ENCODE measurements at places on chromosomes 3 and 15.

GRCh38 chr3:123609063-123609462, 24.2 kb upstream of the HACD2 start:
- no peak for DNase-seq

DNA sequence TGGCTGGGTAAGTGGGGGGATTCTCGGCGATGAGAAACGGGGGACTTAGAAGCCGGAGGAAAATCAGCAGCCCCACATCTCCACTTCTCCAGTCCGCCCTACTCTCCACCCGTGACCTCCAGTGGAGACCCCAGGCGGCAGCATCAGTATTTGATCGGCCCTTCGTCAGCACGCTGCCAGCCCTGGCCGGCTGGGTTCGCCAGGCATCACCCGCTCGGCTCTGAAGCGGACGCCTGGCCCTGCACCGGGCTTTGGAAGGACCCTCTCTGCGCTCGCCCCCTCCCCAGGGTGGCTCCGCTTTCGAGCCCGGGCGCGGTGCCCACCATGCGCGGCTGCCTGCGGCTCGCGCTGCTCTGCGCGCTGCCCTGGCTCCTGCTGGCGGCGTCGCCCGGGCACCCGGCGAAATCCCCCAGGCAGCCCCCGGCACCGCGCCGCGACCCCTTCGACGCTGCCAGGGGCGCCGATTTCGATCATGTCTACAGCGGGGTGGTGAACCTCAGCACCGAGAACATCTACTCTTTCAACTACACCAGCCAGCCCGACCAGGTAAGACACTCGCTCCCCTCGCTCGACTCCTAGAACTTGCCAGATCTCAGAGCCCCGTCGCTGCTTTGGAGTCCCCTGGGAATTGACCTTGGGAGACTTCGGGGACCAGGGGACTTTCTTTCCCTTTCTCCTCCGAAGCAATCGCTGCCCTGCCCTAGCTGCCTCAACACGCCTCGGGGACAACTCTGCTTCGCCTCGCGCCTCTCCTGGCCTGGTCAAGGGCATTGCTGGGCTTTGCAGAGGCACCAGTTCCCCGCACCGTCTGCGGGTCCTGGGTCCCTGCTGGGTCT, 561 bp downstream of the SIDT1 start:
- DNase-seq: peak; percentile 25

- peak; percentile 17 for DNase-seq
Observed at GRCh38 chr3:52934630-52935530, 37.5 kb upstream of the STIMATE start.

DNA sequence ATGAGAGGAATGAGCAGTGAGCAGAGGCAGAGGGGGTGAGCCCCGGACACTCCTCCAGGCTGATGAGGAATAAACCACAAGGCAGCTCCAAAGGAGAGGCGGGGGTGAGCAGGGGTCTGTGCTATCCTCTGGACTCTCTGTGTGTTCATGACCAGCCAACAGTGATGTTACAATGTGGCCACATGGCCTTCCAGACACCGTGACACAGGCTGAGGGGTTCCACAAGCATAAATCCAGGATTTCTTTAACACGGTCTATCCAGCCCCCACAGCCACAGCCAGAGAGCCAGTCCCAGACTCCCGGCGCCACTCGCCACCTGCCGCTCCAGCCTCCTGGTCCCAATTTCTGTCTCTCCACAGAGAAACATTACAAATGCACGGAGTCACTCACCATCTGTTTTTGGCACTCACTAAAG, 24.4 kb downstream of the XXYLT1 start:
- no peak for DNase-seq

GRCh38 chr3:52109611-52110301, 44.5 kb downstream of the POC1A start:
- no peak for DNase-seq

DNA sequence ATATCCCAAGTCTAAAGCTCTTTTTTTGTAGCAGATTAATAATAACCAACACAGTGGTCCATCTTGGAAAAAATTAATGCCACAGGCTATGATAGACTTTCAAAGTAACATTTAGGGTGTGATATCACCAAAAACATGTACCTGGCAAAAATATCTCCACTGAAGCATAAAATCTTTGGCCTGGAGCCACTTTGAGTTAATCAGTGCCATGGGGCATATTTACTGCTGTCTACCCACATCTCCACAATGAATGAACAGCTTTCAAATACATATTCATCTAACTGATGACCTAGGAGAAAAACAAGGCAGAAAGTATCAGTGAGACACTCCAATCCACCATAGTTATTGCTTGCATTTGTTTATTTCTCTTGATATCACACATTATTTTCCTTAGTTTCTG, 296.0 kb upstream of the MDFIC2 start:
- no peak for DNase-seq

DNA sequence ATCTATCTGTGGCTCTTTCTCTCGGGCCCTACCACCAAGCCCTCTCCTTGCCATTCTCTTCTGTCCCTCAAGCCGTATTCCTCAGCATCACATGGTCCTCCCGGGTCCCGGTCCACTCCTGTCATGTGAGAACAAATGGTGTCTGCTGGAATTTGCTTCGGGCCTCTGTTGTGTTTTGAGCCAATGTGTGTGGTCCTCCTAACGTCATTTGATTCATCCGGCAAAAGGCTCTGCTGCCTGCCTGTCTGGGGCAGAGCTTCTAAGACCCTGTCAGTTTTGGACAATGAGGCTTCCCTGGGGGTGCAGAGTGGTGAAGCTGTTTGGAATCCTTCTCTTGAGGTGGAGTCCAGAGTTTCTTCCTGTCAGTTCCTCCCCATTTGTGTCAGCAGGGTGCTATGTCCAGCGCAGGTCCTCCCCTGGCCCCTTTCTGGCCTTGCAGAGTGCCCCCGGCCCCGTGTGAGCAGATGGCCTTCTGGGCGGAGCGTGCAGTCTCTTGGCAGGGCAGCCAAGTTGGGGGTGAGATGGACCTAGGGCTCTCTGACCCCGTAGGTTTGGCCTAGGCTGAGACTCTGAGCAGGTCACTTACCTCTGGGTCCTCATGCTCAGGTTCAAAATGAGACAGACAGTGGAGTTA, 93.6 kb downstream of the APBA2 start:
- DNase-seq: no peak

DNA sequence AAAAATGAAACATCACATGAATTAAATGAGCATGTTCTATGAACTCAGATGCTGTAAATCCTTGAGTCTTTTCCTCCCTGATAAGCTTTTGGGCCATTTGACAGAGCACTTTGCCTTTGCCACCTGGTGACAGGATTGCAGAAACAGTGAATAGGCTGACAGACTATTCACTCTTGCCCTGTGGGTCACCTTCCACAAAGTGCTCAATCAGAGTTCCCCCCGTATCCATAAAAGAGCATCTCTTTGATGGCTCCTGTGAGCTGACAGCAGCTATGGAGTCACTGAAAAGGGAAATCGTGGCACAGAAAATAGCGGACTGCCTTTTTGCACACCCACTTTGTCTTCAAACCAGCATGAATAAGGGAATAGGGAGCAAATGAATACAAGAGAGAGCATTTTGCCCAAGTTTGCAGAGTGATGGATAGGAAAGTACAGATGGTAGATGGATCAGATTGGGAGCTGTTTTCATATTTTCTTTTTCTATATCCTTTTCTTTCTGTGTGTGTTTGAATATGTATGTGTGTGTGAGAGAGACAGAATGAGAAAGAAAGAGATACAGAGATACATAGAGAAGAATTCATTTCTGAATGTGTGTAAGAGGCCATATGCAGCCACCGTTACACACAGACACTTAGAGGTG, 37.8 kb upstream of the GOLM2 start:
- no peak for DNase-seq

GRCh38 chr3:4338751-4339150, 35.6 kb downstream of the SETMAR start:
- no peak for DNase-seq

- no peak for DNase-seq
Observed at GRCh38 chr15:79887054-79887930, 9.5 kb downstream of the MTHFS start.

GRCh38 chr15:77025941-77026411, 31.1 kb downstream of the PSTPIP1 start:
- no peak for DNase-seq

DNA sequence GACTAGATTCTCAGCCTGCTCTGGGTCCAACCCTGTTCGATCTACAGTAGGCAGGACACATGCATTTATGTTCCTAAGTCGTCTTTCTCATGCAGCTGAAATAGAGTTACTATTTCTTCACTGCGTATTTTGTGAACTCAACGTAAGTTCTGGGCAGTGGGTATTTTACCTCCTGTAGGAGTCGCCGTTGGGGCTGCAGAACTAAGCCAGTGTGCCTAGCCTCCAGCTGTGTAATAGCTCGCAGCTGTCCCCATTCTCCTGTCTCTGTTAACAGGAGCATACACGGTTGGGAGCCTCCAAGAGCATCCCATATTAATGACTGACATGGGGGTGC, 58.4 kb upstream of the HRH1 start:
- no peak for DNase-seq

DNA sequence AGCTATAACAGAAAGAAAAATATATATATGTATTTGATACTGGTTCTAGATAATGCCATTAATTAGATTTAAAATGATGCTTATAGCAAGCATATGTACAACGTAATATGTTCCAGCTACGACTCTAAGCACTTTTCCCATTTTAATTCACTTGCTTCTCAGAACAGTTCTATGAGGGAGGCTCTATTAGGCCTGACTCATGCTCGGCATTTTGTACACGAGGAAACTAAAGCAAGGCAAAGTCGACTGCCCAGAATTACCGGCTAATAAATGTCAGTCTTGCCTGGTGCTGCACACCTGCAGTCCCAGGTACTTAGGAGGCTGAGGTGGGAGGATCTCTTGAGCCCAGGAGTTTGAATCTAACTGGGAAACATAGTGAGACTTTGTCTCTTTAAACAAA, 106.0 kb downstream of the PTPRG start:
- DNase-seq: no peak
